HAP-1 (cell line): ENCODE measurements at places on chromosomes 6 and 20.

GRCh38 chr6:147503587-147503986, 4.9 kb upstream of the SAMD5 start:
- DNase-seq = no peak

GRCh38 chr6:109429496-109429895, 10.9 kb downstream of the PPIL6 start:
- no peak for DNase-seq

DNA sequence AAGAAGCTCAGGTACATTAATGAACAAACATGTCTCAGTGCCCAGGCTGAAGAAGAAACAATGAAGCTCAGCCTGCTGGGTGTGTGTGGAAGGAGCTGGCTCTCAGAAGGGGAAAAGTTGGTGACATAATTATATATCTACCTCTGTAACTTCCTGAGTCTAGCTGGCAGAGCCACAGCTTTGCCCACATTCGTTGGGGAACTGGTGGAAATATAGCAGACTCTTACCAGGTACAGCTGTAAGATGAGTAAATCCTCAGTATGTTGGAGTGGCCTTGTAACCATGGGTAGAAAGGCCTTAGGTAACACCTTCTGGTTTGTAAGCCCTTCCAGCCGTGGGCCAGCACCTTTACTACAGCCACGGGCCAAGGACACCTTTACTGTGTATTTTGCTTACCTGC, 29.9 kb upstream of the PNRC1 start:
- DNase-seq = no peak

GRCh38 chr6:97697456-97697855, 414.4 kb upstream of the MMS22L start:
- DNase-seq = no peak

DNA sequence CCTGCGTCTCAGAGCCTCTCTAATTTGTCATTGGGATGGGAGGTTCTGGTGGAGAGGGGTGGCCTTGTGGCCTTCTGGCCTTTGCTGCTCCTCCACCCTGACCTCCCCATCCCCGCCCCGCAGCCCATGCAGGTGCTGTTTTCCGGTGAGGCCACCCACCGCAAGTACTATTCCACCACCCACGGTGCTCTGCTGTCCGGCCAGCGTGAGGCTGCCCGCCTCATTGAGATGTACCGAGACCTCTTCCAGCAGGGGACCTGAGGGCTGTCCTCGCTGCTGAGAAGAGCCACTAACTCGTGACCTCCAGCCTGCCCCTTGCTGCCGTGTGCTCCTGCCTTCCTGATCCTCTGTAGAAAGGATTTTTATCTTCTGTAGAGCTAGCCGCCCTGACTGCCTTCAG, 171.8 kb upstream of the RNF24 start:
- DNase-seq = no peak

- no peak for DNase-seq
These were observed 120.2 kb upstream of the BEND3 start for GRCh38 chr6:107235511-107235910.

DNA sequence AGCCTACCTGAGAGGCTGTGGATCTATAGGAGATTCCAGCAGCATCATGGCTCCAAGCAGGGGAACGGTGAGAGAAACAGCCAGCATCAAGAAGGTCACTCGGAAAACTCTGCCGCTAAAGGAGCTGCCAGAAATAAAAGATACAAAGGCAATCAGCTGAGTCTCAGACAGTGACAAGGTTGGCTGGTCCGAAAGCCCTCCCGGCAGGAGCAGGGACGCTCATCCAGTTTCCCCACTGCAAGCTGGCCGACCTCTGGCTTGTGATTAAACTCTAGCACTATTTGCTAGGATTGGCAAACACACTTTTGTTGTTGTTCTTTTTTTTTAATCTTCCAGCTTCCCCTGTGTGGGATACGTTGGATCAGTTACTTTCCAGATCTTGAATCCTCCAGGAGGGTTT, 8.7 kb downstream of the APMAP start:
- no peak for DNase-seq

DNA sequence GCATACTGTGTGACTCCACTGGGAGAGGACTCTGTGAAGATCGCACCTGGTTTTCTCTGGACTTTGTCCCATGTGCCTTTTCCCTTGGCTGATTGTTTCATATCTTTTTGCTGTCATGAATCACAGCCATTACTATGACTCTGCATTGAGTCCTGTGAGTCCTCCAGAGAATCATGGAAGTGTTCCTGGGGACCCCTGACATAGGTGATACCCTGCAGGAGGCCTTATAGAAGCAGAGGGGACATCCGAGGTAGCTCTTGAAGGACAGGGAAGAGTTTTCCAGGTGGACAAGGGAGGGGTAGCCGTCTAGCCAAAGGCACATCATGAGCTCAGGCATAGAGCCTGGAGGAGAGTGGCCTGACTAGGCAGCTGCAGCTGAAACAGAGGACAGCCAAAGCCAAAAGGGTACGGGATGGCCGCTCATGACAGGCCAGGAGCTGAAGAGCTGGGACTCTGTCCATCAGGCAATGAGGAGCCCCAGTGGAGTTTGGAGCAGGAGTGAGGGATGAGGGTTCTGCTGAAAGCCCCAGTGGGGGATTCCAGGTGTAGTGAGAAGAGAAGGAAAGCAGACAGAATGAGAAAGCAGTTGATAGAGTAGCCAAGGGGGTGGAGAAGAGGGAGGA, 86.6 kb upstream of the TOX2 start:
- no peak for DNase-seq

- DNase-seq = peak; percentile 63
These were observed 99.4 kb downstream of the YTHDF1 start for GRCh38 chr20:63116412-63117106.

DNA sequence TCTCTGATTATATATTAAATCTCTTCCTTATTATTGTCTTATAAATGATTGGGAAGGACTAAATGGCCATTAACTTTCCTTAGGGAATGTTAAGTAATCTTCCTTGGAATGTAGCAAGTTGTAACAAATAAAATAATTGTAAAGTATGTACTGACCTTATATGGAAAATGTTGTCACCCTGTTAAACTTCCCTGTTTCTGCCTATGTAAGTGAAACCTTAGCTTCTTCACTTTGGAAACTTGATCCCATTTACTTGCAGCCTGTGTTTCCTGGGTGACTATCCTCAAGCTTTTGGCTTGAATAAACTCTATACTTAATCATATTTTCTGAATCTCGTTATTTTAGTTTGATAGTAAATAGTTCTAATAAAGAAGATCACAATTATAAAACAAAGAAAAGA, 519.5 kb upstream of the PTCHD4 start:
- DNase-seq = no peak

GRCh38 chr6:23055523-23055922, 486.2 kb downstream of the HDGFL1 start:
- no peak for DNase-seq

- DNase-seq = no peak
These were observed 48.1 kb downstream of the SLC24A3 start for GRCh38 chr20:19260412-19261090.

GRCh38 chr20:9809271-9809670, 29.6 kb downstream of the PAK5 start:
- no peak for DNase-seq

DNA sequence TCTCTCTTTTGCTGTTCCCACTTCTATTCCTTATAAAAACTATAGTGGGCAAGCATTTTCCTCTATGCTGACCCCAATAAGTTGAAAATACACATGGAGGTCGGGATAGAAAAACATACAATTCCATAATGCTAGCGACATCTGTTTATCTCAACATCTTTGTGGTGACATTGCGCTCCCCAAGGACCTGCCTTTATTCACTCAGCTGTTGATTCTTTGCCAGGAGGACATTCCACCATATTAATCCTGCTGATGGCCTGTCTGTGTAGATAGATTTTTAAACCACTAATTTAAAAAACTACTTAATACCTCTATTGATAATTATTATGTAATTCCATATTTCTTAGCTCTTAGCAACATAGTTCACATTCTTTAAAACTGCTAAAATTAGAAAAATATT, 555.3 kb upstream of the MAP3K7 start:
- no peak for DNase-seq

- DNase-seq = no peak
These were observed 196.5 kb downstream of the ARHGAP18 start for GRCh38 chr6:129513471-129513870.

DNA sequence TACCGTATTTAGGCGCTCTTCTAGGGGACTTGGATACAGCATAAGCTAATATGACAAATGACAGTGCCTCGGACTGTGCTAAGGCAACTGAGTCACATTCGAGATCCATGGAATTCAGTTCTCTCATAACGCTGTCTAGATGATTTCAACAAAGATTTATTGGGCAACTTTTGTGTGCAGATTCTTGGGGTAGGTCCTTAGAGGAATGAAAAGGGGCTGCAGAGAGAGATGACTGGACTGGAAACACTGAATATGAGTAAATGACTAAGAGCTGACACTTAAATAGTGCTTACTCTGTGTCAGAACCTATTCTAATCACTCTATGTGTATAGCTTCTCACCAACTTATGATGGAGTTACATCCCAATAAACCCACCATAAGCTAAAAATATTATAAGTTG, 36.4 kb upstream of the MARCKS start:
- no peak for DNase-seq

GRCh38 chr6:81783893-81784292, 31.4 kb upstream of the TENT5A start:
- no peak for DNase-seq

DNA sequence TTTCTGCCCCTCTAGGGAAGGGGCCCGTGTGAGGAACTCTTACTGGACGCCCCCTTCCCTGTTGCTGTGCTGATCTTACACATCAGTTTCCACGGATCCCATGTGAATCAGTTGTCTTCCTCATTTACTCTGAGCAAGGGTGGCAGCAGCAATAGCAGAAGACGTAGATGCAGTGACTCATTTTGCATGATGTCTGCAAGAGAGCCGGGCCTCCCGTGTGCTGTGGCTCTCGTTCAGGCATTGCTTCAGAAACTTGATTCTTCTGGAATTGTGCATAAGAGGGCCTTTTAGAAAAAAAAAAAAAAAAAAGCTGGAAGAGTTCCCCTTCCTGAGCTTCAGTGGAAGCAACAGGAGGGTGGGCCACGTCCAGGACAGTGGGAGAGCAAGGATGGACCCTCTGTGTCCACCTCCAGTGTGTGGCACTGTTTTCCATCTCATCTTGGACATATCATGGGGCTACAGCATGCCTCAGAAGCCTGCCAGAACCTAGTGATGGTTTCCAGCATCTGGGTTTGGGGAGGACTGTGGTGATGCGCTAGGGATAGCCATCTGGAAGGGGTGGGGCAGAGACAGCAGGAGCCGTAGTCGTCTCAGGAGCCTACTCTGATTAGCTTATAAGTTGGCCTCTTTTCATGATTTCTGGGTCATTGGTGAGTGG, 62.1 kb downstream of the FOXO3 start:
- DNase-seq = no peak
